ENCODE measurements at places on chromosomes 3 and 15.
A peak's percentile ranks its signal among the peaks of the same experiment; 100 is the strongest.

GRCh38 chr3:133486658-133487057 is 86.8 kb downstream of the BFSP2 start:
- no peak for DNase-seq

DNA sequence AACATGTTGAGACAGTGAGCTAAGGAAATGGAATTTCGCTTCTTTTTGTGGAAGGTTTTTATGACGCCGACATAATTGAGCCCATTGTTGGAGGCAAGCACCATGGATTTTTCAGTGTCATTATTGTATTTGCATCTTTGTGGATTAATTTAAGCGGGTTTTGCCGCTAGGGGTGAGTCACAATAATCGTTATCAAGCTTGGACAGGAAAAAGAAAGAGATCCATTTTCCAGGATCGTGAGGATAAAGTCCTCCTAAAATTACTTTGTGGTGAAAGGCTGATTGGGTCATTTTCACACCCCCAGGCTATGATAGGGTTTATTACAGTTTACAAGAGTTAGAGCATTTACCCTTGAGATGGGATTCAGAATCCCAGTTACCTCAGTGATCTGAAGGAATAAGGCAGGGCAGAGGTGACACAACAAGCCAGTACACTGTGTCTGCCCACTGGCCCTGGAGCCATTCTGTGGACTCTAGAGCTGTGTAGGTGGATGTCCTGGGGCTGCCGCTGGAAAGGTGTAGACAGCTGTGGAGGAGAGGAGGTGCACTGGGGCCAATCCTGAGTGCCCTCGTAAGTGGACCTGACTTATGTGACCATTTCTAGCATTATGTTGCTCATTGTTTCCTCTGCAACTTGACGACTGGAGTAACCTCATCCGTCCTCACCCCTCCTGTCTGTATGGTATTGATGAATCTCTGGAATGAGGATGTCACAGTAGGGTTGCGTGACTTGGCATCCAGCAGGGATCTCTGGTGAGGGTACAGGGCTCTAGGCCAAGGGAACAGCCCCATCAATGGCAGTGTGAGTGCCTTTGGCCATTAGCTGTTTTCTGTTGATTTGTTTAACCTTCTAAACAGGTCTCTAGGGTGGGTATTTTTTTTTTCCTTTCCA is 370.1 kb downstream of the LRTM1 start:
- no peak for DNase-seq

GRCh38 chr3:196894557-196895295 is 27.0 kb downstream of the SENP5 start:
- DNase-seq, result no peak

- no peak for DNase-seq
These were observed 43.6 kb upstream of the ATP2B2 start for GRCh38 chr3:10548992-10549391.

DNA sequence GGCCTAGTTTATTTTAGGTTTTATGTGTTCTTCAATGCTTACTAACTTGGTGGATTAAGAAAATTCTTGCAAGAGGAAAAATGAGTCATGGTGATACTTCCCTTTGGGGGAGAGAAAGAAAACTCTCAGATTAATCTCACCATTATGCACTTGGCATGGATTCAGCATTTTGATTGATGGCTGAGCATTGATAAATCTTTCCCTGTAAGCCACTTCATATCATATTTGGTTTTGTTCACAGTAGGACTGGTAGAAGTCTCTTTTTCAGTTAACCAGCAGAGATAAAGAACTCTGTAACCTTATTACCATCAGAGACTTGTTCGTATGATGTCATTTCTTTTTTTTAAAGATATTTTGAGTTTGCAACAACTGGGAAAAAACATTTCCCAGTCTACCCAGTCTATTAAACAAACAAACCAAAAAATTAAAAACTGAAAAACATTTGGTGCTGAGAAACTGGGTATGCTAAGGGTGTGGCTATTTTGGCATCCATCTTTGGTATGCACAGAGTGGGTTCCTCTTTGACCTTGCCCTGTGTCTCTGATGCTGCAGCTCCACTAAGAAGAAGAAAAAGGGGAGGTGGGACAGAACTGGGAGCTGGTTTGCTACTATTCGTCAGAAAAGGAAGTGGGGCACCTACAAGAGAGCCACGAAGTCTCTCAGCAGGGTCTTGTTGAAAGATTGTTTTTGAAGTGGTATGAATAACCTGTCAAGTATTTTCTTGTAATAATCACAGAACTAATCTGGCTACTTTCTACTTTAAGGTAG is 17.2 kb downstream of the TMOD3 start:
- peak; percentile 93 for DNase-seq

DNA sequence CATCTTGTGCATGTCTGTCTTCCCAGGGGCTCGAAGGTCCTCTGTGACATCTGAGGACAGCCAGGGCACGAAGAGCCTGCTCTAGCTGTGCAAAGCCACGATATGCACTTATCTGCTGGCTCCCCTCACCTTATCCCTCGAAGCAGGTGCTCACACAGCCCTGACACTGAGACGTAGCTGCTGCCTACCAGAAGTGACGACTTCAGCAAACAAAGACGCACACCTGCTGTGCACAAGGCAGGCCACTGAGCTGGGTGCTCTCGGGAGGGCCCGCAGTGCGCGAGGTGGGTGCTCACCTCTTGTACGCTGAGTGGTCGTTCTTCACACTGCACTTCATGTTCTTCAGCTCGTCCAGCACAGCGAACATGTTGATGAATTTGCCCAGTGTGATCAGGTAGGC is 37.3 kb downstream of the CYFIP1 start:
- no peak for DNase-seq

DNA sequence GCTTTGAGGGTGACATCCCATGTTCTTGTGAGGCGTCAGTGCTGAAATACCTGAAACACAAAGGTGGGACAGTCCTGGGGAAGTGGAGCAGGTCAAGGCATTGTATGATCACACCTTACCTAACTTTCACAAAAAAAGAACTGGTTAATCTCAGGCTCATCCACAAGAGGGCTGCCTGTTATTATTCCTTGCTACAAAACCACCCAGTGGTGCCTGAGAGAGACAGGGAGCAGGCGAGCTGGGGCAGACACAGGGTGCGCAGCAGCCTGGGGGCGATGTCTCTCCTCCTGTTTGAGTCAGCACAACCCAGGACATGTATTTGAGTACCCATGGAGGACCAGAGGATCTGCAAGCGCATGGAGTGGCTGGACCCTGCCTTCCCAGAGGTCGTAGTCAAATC is 316.8 kb upstream of the ATP10A start:
- no peak for DNase-seq

- no peak for DNase-seq
These were observed 587 bp downstream of the WDR49 start for GRCh38 chr3:167653155-167653554.

DNA sequence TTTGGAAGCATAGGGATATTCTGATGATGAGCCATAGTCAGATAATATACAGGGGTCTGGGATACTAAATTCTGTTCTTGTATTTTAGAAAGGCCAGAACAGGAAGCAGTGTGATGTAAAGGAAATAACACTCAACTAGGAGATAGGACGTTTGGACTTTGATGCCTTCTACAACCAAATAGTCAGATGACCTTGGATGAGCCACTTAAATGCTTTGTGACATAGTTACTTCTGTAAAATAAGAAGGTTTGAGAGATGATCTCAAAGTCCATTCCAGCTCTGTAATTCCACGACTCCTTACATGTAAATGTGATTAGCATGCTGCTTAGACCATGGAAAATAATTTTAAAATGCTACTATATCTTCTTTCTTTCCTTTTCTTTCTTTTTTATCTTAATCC is 29.5 kb upstream of the CCDC54 start:
- peak; percentile 17 for DNase-seq

DNA sequence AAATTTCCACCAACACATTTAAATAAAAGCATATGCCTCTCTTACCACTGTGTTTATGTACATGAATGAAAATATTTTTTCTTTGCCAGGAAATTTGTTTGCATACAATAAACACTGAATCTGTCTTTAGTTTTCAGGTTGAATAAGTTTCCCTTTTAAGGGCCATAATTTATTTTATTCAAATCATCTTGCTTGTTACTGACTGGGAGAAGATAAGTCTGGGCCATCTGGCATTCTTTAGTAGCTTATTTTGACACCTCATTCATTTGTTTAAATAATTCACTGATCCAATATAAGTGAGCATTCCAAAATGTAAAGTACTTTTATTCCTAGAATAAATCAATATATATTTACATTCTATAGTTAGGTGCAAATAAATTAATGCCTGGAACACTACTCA is 1001.3 kb downstream of the PLOD2 start:
- DNase-seq, result no peak

DNA sequence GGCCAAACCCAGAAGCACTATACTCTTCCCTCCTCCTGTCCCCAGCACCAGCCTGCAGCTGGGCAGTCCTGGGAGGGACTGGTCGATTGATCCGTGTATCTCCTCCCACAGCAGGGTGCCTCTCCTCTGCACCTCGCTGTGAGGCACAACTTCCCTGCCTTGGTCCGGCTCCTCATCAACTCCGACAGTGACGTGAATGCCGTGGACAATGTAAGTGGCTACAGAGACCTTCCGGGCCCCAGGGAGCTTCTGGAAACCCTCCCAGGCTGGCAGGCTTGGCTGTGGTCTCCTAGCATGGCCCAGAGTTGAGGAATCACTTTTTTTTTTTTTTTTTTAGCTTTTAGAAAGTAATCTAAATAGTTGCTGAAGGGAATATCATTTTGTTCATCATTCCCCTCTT is 30.7 kb downstream of the ANKDD1A start:
- DNase-seq, result no peak

GRCh38 chr15:50353251-50353974 is 1.6 kb downstream of the GABPB1 start:
- DNase-seq, result peak; percentile 73

DNA sequence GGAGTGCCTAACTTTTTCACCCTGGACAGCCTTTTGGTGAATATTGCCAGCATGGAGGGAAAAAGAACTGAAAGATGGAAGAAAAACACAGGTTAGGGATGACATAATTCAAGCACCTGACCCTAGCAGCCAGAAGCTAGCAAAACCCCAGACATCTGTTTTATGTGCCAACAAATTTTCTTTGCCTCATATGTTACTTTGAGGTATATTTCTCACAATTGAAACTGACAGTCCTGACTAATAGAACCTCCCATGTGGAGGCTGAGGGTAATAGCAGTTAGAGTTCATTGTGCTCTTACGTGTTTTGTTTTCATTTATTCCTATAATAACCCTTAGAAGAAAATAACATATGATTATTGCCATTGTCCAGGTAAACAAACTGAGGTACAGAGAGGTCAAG is 71.5 kb upstream of the SLC25A26 start:
- DNase-seq, result no peak

GRCh38 chr3:55203546-55203945 is 275.7 kb upstream of the LRTM1 start:
- no peak for DNase-seq

- DNase-seq, result no peak
These were observed 11.9 kb downstream of the BCL6 start for GRCh38 chr3:187733371-187733770.

- no peak for DNase-seq
These were observed 69.3 kb upstream of the BFSP2 start for GRCh38 chr3:133330522-133330921.

DNA sequence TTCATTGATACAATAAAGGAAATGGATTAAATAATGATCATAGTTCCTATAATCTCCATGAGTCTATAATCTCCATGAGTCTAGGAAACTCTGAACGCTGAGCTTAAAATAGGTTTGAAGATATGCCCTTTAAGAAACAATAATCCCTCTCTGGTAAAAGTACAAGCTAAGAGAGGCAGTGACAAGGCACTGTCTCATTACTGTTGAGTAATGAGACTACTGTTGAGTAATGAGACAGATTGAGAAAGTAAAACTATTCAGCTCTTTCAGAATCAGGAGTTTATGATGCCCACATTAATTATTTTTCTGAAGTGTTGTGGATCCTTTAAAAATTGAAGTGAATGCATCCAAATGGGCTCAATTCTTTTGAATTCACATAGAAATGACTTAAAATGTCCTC is 235.5 kb upstream of the THRB start:
- no peak for DNase-seq

DNA sequence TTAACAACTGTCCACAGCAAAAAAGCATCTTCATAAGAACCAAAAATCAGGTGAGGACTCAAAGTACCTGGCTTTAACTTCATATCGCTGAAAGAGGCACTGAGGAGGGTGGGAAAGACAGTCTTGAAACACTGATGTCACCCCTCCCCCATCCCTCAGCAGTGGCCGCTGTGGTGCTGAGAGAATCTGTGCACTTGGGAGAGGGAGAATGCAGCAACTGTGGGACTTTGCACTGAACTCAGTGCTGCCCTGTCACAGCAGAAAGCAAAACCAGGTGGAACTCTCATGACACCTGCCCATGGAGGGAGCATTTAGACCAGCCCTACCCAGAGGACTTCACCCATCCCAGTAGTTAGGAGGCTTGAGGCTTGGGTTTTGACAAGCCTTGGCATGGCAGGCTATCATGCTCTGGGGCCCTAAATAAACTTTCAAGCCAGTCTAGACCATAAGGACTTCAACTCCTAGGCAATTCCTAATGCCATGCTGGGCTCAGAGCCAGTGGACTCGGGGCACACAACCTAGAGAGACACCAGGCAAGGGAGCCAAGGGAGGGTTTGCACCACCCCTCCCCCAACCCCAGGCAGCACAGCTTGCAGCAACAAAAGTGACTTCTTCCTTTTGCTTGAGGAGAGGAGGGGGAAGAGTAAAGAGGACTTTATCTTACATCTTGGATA is 6.1 kb upstream of the ZSCAN2 start:
- no peak for DNase-seq

- no peak for DNase-seq
These were observed 13.9 kb upstream of the C15orf61 start for GRCh38 chr15:67506775-67507747.

Measured in lung microvascular endothelial cell (primary cell).